ENCODE measurements at places on chromosomes 2 and 18.
A peak's percentile ranks its signal among the peaks of the same experiment; 100 is the strongest.

DNA sequence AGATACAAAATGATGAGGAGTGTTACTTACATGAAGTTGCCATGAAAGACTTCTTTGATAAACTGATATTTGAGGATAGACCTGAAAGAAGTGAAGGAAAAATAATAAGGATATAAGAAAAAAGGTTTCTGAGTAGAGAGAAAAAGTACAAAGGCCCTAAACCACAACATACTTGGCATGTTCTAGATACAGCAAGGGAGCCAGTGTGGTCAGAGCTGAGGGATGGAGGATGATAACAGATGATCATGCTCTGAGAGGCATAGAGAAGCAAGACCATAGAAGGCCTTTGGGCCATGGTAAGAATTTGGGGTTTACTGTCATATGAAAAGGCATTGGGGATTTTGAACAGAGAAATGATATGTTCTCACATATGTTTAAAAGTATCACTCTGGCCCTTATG lies 424.1 kb upstream of the CHST9 start:
- DNase-seq: no peak

GRCh38 chr2:524442-524841 lies 152.8 kb downstream of the TMEM18 start:
- DNase-seq: no peak

GRCh38 chr2:96320326-96320725 lies 4.8 kb upstream of the ITPRIPL1 start:
- DNase-seq: no peak

DNA sequence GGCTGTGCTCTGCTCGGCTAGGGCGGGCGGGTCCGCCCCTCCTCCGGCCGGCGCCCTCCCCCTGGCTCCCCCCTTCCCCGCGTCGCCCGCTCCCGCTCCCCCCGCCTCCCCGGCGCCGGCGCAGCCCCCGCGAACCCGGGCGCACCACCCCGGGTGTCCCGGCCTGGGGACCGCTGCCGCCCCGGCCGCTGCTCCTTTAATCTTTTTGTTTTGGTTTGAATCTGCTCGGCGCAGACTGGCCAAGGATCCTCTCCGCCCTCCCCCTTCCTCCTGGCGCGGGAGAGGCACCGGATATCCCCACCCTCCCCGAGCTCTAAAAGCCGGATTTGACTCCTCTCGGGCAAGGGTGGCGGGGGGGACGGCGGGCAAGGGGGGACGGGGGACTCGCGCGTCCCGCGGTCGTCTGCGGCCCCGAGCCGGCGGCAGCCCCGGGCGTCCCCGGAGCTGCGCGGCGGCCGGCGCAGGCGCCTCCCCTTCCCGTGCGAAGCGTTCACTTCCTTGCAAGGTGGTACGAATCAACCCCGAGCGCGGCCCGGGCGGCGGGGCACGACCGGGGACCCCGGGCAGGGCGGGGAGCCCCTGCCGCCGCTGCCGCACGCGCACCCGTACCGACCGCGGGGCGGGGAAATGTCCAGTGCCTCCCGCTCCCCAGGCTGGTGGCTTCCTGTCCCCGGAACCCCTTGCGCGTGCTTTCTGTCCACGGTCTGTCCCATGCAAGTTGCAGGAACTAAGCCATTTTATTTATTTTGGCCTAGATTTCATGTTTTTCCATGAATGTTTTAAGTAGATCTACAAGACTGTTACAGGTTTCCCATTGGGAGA lies at the start of gene PTGR3:
TSS of gene PTGR3 (minus strand) at position 11 of the 822 bp plus-strand sequence. CDS start 81 bp downstream, outside the sequence.
- DNase-seq: peak; percentile 85

- no peak for DNase-seq
Measured at GRCh38 chr2:221001381-221001801, 570.7 kb downstream of the EPHA4 start.

DNA sequence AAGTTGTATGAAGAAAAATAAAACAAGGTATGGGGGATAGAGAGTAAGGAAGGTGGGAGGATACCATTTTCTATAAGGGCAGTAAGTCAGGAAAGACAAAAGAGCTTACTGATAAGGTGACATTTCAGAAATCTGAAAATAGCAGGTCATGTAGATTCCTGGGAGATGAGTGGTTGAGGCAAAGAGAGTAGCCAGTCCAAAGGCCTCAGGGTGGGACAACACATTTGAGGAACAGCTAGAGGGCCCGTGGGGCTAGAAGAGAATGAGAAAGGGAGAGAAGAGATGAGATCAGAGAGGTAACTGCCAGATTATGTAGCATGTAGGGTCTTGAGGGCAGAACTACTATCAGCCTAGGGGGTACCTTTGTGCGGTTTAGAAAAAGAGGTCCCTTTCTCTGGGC lies 2.9 kb downstream of the CLHC1 start:
- DNase-seq: no peak

GRCh38 chr2:36477746-36478145 lies 120.2 kb downstream of the FEZ2 start:
- DNase-seq: no peak

DNA sequence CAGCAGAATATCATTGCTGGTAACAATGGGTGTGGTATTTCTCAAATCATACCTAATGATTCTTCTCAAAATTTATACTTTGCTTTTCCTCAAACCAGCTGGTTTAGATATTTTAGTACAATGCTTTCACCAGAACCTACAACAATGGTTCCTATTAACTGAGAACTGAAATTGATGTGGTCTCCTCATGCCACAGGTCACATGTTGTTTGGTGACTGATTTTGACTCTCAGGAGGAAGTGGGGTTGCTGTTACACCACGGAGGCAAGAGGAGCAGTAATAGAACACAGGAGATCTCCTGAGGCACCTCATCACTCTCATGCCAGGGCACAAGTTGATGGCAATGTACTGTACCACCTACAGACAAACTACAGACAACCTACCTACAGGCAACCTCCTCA lies 3.0 kb upstream of the CEP68 start:
- no peak for DNase-seq

- no peak for DNase-seq
Measured at GRCh38 chr2:46590319-46590718, 111.0 kb downstream of the TMEM247 start.

GRCh38 chr18:59744271-59744721 lies 47.1 kb upstream of the CCBE1 start:
- DNase-seq: no peak

- DNase-seq: no peak
Measured at GRCh38 chr2:168602846-168603401, 146.9 kb downstream of the CERS6 start.

DNA sequence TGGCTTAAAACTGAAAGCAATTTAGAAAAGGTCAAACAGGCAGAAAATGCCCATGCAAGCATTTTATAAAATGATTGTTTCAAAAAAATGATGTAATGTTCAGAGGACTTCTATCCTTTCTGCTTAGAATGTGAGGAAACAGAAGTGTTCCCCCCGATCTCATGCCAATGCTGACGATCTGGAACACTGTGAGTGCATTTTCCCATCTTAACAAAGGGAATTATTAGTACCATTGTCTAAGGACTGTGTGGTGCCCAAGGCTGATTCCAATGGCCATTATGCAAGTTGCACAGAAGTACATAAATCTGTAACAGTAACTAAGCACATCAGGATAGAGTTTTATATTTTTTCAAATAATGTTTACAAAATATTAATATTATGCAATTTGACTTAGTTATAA lies 185.3 kb downstream of the MYT1L start:
- DNase-seq: no peak

GRCh38 chr2:206112108-206112507 lies 26.1 kb upstream of the INO80D start:
- no peak for DNase-seq

DNA sequence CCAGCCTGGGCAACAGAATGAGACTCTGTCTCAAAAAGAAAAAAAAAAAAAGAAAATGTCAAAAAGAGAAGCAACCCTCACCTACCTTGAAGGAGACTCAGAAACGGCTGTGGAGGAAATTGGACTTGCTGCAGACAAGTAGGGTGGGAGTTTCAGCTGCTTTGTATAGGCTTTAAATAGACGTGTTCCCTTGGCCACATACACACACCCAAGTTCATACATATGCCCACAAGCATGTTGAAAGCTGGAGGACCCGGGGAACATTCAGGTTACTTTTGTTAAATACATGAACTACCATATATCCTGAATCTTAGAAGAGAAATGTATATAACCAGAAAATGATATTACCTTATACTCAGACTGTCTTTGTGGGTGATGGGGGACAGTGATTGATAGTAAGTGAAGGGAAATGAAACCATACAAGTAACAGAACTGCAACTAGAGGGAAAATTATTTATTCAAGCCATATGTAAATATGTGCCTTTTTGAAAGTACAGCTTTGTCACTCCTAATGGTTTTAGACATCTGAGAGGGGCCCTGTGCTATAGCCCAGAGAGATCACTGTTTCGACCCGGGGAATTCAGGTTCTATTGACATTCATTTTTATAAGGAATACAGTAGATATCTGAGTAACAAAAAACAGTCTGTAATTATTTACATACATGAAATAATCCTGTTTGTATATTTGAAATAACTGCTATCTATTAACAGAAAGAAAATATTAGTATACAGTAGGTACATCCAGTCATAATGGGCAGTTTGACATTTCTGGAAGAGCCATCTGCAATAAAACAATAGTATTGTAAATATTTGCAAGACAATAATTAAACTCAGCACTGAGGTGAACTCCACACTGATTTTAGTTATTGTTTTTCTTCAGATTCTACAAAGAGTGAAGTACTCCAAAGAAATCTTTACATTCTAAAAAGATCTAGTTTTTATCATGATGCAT lies 48.0 kb upstream of the TGIF1 start:
- no peak for DNase-seq

DNA sequence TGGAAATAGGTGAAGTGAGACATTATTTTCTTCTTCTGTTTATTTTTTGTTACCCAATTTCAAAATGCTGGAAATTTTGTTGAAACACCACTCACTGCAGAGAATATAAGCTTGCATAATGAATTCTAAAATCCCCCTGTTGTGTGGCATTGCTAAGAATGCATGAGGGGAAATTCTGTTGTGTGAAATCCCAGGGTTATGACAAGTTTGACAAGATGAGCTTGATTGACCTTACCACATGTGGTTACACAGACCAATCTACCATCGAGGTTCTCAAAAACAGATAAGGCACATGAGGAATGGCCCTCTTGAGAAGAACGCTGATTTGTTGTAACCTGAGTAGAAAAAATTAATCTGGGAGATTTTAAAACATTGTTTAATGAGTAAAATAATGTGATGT lies 261.6 kb upstream of the MMADHC start:
- no peak for DNase-seq

DNA sequence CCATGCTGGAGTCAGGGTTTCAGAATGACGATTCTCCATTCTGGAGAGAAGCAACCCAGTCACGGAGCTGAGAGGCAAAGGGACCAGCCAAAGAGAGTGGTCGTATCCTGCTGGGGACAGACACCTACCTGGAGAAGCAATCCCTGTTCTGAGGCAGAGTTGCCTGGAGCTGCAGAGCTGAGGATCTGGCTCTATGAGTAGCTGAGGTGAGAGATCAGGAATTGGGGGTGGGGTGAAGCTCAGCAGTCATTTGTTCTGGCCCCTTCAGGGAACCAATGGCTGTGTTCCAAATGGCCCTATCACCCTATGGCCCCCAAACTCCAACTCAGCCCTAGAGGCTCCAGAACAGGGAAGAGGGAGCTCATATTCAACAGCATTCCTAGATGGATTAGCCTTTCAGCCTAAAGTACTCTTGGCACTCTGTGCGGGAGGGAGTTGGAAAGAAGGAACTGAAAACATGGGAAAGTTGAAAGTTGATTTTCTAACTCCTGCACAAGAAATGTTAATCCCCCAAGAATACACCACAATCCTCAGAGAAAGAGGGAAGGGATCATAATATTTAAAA lies 3.3 kb upstream of the ATRAID start:
- DNase-seq: no peak

DNA sequence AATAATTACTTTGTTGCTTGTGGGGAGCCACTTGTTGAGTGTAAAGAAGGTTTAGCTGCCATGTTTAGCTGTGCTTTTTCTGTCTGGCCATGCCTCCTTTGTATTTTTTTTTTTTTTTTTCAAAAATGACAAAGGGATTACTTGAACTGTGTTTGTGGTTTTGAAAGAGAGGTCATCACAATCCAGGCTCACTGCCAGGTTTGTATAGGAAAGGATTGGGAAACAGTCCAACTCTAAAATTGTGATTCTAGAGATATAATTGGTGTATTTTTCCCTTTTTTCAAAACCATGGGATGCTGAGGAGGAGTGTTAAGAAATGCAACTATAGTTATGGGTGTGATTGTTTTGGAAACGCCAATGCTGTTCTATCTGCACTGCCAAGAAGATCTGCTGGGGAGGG lies 4.3 kb downstream of the ITPRIPL1 start:
- DNase-seq: no peak

GRCh38 chr18:72412927-72413326 lies 131.2 kb downstream of the CBLN2 start:
- DNase-seq: no peak

- DNase-seq: no peak
Measured at GRCh38 chr18:59150236-59150635, 10.6 kb downstream of the SEC11C start.

- no peak for DNase-seq
Measured at GRCh38 chr18:5824370-5824984, 70.8 kb downstream of the TMEM200C start.

- DNase-seq: no peak
Measured at GRCh38 chr18:28834889-28835288, 658.0 kb upstream of the CDH2 start.

GRCh38 chr2:136135921-136136906 lies 18.3 kb upstream of the CXCR4 start:
- DNase-seq: peak; percentile 57

GRCh38 chr2:69348781-69349180 lies 38.2 kb downstream of the GFPT1 start:
- no peak for DNase-seq

DNA sequence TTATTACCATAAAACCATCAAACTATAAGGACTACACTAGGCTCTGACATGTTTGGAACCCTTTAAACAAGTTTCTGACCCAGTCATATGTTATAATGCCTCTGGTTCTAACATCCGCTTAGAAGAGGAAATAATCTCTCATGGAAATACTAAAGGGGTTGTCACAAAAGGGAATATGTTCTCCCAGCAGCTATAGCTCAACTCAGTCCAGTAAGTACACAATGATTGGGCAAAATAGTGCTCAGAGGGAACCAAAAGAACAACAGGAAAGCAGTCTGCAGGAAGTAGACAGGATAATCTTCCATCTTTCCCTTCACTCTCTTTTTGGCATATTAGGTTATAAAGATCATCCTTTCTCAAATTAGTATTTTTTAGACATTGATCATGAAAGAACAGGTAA lies 4.3 kb downstream of the SRBD1 start:
- no peak for DNase-seq

All from activated T-cell treated with anti-CD3 and anti-CD28 coated beads, Interleukin-2, amount 50 U/mL, for 48 hours (primary cell).